ENCODE measurements at places on chromosomes 1 and 21.

GRCh38 chr1:38727684-38728584 lies 131.6 kb downstream of the RRAGC start:
- no peak for DNase-seq

GRCh38 chr1:54273795-54274163 lies 73.8 kb downstream of the MRPL37 start:
- DNase-seq: no peak

GRCh38 chr1:164948101-164948500 lies 389.1 kb downstream of the PBX1 start:
- no peak for DNase-seq

DNA sequence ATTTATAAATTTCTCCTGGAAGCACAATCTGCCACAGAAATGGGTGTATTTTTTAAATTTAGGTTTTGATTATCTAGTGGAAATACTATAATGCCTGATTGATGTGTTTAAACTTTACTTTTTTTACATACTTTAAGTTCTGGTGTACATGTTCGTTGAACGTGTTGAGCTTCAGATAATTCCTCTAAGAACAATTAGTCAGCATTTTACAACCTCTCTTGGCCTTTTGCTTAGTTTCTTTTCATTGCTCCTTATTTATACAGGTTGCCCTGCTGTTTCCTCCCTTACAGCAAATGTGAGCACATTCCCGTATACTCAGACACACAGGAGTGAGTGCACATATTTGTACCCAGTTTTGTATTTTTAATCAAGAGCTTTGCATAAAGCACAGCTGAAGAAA lies 1038.9 kb downstream of the BRINP3 start:
- DNase-seq: no peak

DNA sequence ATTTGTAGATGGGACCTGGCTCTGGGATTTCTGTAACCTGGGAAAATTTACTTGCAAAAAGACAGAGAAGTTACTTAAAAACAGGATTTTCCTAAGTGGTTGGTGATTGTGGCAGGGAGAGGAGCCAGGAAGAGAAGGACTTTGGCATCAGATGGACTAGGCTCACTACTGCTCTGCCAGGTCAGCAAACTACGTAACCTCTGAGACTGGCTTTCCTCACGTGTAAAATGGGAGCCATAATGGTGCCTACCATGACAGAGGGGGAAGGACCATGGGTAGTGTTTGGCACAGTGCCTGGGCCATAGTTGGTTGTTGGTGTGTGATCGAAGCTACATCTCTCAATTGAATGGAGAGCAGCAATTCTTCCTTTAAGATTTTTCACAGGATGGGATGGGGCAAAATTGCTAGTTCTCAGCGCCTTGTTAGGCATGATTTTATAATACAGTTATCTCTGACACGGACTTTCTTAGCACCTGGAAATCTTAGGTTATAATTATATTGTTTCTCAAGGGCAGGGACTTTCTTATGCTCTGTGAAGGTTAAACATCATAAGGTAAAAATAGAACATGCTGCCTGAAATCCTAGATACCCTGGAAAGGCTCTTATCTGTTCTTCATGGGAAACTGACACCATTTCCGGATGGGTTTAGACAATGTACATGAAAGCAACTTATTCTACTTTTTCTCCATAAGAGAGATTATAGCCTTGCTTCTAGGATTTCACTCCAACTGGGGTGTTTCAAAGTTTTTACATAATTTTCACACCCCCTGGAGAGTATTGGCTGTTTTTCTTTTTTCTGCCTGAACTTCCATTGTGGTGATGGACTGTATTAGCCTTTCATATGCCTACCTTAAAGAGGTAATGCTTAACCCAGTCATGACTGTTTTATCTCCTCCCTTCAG lies 10.9 kb downstream of the ROR1 start:
- no peak for DNase-seq

DNA sequence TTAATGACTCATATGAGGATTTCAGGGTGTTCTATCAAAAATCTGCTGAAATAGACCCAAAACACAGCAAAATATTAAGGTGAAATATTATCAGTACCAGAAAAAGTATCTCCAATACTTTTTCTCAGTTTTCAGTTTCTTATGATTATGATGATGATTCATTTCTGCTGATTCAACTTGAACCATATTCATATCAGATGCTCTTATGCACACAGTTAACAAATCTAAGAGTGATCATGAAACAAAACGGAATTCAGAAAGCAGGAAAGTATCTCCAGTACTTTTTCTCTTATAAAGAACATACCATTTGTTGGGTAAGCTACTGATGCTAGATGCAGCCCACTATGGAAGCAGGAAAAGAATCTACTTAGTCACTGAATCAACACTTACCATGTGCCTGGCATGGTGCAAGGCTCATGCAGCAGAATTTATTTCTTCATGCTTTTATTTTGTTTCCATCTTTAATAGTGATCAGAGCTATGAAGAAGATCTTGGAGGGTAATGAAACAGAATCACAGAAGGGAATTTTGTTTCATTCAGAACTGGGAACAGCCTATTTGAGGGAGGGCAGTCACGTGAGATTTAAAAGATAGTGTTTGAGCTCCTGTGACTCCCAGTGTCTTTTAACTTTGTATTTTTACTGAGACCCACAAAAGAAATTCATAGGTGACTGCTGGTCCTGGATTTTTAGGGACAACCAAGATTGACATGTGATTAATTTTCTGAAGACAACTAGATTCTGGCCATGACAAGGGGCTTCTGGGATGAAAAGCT lies 480.6 kb downstream of the SETD4 start:
- no peak for DNase-seq

DNA sequence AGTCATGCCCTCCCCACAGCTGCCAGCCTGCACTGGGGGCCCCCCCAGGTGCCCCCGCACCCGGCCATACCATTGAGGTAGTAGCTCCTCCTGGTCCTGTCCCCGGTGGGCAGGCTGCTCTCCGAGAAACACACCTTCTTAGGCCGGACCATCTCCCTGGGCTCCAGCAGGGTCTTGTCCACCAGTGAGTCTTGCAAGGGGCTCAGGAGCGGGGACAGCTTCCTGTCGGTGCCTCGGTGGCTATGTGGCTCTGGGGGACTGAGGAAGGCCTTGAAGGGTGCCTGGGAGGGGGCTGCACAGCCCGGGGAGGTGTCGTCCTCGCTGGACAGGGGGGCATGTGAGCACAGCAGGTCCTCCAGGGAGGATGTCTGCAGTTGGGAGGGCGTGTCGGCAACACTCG lies 12.9 kb upstream of the FTCD start:
- DNase-seq: no peak

- no peak for DNase-seq
These were observed 25.7 kb downstream of the SPOCD1 start for GRCh38 chr1:31790140-31790539.

Measured in naive B cell (primary cell).